ENCODE measurements at places on chromosomes 7 and 10.

GRCh38 chr10:131140606-131141005 is 170.9 kb downstream of the TCERG1L start:
- no peak for DNase-seq

- DNase-seq = no peak
These were observed 10.0 kb downstream of the ZCCHC24 start for GRCh38 chr10:79435271-79436065.

DNA sequence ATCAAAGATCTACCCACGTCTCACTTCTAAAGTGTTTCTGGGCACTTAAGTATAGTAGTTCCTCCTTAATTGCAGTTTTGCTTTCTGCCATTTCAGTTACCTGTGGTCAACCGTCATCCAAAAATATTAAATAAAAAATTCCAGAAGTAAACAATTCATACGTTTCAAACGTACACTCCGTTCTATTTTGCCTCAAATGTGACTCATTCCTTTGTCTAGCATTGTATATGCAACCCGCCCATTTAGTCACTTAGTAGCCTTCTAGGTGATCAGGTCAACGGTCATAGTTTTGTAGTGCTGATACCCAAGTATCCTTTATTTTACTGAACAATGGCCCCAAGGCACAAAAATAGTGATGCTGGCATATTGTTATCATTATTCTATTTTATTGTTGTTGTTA is 33.8 kb downstream of the HGF start:
- no peak for DNase-seq

GRCh38 chr10:113278664-113279063 is 274.2 kb upstream of the HABP2 start:
- no peak for DNase-seq

DNA sequence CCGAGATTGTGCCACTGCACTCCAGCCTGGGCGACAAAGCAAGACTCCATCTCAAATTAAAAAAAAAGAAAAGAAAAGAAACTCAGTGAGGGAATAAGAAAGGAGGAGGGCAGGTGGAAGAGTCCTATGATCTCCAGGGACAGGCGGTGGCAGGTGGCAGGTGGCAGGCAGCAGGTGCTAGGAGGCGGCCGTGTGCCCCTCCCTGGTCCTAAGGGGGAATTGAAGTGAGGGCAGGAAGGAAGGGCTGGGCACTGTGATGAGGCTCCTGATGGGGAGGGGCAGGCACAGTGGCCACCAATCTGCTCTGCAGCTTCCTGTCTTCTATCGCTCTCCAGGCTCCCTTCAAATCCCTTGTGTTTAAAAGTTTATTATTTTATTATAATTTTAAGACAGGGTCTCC is 41.2 kb upstream of the UBE3C start:
- peak; percentile 82 for DNase-seq

DNA sequence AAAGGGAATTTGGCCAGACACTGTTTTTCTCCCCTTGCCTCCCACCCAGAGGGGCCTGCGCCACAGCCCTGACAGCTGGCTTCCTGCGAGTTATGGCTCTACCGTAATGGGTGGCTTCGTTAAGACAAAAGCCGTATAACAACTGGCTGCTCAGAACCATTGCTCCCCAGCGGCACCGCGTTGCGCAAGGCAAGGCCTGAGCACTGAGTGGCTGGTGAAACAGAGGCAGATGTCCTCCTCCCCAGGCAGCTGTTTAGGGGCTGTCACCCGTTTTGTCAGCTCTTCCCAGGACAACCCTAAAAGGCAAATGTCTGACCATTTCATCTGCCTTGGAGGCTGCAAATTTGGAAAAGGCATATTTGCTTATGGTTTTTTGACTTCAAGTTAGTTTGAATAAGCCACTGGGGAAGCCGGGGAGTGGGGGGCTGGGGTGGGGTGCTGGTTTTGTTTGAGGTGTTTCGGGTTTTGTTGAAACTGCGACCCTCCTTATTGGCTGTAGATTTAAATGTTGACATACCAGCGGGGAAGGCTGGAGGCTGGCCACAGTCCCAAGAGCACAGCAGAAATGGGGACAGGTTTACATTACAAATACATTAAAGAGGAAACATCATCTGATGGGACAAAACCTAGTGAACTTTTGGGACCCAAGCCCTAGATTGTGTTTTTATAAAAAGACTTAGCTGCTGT is 681 bp upstream of the SPOCK2 start:
- DNase-seq = peak; percentile 36

DNA sequence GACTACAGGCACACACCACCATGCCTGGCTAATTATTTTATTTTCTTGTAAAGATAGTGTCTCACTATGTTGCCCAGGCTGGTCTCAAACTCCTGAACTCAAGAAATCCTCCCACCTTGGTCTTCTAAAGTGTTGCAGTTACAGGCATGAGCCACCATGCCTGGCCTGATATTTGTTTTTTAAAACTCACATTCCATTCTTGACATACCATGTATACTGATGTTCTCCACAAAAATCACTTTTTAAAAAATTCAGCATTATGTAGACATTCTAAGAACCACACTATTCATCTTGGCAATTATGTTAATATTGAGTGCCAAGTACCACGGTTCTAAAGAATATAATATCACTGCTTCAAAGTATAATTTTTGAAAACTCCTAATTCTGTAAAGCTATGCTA is 43.5 kb downstream of the IDE start:
- DNase-seq = no peak
